ENCODE measurements at places on chromosomes 4 and X.

- DNase-seq: no peak
Observed at GRCh38 chr4:20889901-20890300, 189.6 kb downstream of the PACRGL start.

GRCh38 chr4:146453181-146453807 is 68.4 kb downstream of the SLC10A7 start:
- no peak for DNase-seq

DNA sequence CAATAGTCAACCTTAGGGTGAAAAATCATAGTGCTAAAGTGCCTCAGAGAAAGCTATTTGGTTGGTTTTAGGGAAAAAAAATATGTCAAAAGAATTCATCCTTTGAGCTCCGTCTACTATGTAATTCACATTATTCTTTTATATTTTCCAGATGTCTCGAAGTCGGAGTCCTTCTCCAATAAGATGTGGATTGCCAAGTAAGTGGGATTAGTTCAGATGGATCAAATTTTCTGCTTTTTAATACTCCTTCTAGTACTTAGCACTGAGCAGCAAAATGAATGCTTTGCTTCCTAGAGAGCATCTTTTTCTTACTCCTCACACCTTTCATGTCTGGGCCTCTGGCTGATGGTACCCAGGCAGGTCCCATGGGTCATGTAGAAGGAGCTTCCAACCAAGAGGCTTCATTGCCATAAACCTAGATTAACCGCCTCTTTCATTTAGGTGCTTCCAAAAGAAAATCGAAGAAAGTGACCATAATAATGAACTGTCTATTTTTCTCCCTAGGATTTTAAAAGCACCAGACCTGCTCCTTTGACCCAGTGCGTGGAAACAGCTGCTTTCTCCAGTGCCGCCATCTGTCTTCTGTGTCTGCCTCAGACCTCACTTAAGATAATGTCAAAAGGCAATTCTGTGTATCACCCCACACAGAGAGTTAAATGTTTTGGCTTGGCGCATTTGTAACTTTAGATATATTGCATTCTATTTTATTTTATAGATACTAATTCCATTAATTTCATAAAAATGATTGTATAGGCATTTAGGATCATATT is 43.5 kb downstream of the SPATA18 start:
- no peak for DNase-seq

DNA sequence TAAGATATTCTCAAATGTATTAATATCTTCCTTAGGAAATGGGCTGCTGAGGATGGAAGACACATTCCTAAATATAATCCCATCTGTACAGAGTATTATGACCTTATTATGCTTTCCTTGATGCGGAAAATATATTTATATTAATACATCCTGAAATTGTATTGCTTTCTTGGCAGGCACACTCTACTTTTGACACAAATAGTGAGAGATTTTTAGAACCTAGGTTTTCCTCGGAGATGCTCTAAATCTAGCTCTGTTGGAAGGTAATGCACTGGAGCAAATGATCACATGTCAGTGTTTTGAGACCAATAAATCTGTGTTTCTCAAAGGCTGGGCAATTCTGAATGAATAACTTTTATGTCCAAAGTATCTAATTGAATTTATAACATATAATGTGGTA is 94.3 kb upstream of the MAGEC2 start:
- DNase-seq: no peak

DNA sequence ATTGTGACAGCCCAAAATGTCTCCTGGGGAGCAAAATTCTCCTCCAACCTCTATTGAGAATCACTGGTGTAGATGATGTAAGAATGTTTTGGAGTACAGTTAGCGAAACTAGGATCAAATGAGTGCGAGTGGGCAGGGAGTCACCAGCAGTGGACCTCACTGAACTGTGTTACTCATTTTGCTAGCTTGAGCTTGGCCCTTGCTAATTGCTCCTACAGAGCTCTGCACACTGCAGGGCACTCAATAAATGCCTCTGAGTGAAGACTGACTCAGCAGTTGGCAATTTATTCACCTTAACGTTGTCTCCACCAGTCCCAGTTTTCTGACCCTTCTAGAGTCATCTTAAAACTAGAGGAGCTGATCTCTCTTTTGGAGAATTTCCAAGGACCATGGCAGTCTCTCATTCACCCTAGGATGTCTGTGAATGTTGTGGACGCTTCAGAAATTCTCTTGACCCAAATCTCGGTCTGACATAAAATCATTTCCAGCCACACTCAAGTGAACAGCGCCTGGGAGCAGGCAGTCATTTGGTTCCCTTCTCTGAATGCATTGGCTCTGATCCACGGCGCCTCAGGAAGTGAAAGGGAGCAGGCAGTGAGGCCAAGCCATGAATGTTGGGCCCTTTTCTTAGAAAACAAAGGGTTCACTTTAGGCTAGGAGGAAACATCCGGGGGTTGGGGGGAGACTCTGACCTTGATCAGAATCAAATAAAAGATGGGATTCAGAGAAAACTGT is 148.1 kb downstream of the NWD2 start:
- DNase-seq: no peak
